ENCODE measurements at places on chromosomes 2 and 18. TPM values are rescaled to one million over a fixed set of nuclear protein-coding genes. Genes with fewer than 3 reads are reported as not detected.

The ASTL gene
- not detected for total RNA-seq

The GFPT1 gene
- 30.3 TPM for total RNA-seq

The TMEM200C gene
- not detected for total RNA-seq

The HES6 gene
- total RNA-seq, result 2.7 TPM

The RUFY4 gene
- 0.29 TPM for total RNA-seq

The KIF1A gene
- not detected for total RNA-seq

The LYPD1 gene
- 1.9 TPM for total RNA-seq

The GKN1 gene
- total RNA-seq, result not detected

The MBD5 gene
- total RNA-seq, result 20.9 TPM

The PSME4 gene
- total RNA-seq, result 90.5 TPM

The UGT1A5 gene
- total RNA-seq, result not detected

The MYO5B gene
- 0.65 TPM for total RNA-seq
